ENCODE measurements at places on chromosomes 6 and 20.
A peak's percentile ranks its signal among the peaks of the same experiment; 100 is the strongest.

- H3K4me3 ChIP-seq = peak overlapping the region; percentile 97
- H3K36me3 ChIP-seq = peaks cover 30% of the 10 kb centered on the region
- DNase-seq = no peak
- H3K4me1 ChIP-seq = no peaks in the 10 kb centered on the region
Measured at GRCh38 chr20:3209946-3210317, 634 bp downstream of the ITPA start.

DNA sequence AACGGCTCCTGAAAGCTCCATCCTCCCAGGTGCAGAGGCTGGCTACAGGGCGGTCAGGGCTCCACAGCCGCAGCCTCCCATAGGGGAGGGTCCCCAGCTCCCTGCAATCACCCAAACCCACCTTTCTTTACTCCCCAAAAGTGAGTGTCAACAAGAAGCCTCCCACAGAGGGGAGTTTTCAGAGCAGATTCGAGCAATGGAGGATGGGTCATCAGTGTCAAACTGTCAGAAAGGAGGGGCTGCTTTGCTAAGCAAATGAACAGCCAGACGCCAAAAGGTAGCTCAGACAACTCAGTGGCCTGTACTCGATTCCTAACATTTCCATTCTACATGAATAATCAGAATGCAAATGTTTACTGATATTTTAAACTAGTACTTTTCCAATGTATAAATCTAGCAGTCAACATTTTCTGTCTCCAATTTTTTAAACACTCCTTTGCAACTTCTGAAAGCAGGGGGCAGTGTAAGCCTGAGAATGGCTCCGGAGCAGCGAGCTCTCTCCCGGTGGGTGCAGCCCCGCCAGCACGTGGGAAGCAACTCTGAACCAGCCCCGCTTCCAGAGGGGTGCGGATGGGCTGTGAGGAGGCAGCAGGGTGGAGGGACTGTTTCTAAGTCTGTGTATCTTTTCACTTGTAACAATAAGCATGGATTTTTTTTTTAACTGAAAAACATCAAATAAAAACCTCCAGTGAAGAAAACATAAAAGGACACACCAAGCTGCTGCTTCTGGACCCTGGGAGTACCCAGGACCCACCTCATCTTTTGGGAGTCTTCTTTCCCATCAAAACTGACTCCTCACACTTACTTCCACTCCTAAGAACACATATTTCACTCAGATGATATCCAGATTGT is 54.9 kb downstream of the TAF4 start:
- H3K4me1 ChIP-seq = peaks cover 19% of the 10 kb centered on the region
- H3K27me3 ChIP-seq = no peaks in the 10 kb centered on the region
- peak; percentile 76 for DNase-seq
- no peak overlapping the region for H3K27ac ChIP-seq
- H3K36me3 ChIP-seq = peaks cover 64% of the 10 kb centered on the region
- no peak overlapping the region for H3K4me3 ChIP-seq

GRCh38 chr6:89966913-89967312 is 72.6 kb downstream of the GJA10 start:
- no peak for DNase-seq
- H3K27ac ChIP-seq = no peak overlapping the region
- no peak overlapping the region for H3K4me3 ChIP-seq
- no peaks in the 10 kb centered on the region for H3K27me3 ChIP-seq

DNA sequence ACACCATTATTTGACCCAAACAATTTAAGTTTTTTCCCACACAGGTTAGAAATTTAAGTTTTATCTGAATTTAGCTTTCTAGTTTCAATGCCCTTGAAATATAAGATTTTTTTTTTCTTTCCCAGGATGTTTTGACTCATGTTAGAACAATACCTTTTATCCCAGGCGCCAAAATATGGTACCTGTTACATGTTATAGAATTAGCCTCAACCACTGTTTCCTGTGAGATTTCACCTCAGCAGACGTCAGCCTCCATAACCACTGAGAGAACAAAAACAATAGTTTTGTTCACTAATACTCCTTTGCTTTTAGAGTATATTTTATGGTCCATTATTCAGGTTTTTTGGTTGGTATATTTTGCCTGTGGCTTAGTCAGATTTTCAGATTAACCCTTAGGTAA is 302.9 kb downstream of the CDKAL1 start:
- no peak overlapping the region for H3K27ac ChIP-seq
- H3K4me3 ChIP-seq = no peak overlapping the region
- peaks cover 10% of the 10 kb centered on the region for H3K4me1 ChIP-seq
- no peaks in the 10 kb centered on the region for H3K27me3 ChIP-seq

GRCh38 chr6:139778106-139778505 is 403.7 kb upstream of the CITED2 start:
- no peak overlapping the region for H3K4me3 ChIP-seq
- DNase-seq = no peak
- H3K27ac ChIP-seq = no peak overlapping the region
- H3K4me1 ChIP-seq = peaks cover 7% of the 10 kb centered on the region

GRCh38 chr6:20350215-20350614 is 51.5 kb upstream of the E2F3 start:
- DNase-seq = no peak
- H3K4me1 ChIP-seq = no peaks in the 10 kb centered on the region
- H3K36me3 ChIP-seq = no peaks in the 10 kb centered on the region
- no peak overlapping the region for H3K27ac ChIP-seq
- H3K27me3 ChIP-seq = peaks cover 7% of the 10 kb centered on the region
- no peak overlapping the region for H3K4me3 ChIP-seq

GRCh38 chr6:163554663-163555062 is 140.1 kb downstream of the QKI start:
- DNase-seq = peak; percentile 59
- no peaks in the 10 kb centered on the region for H3K27me3 ChIP-seq

DNA sequence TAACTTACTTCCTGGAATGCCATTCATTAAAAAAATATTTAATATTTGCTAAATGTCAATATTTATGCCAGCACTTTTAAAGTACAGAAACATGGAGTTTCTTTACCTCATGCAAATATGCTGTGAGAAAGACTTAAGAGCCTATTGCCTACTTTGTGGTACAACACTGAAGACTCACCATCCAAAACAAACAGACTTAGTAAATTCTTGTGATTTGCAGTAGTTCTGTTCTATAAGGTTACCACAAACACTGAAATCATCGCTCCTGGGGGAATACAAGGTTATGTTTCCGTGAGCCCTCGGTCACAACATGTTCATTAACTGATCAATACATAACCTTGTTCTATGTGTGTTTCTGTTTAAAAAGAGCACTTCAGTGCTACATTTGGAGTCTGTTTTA is 78.3 kb downstream of the ATG5 start:
- no peak overlapping the region for H3K4me3 ChIP-seq
- H3K27ac ChIP-seq = no peak overlapping the region
- no peak for DNase-seq
- H3K36me3 ChIP-seq = no peaks in the 10 kb centered on the region
- no peaks in the 10 kb centered on the region for H3K27me3 ChIP-seq

DNA sequence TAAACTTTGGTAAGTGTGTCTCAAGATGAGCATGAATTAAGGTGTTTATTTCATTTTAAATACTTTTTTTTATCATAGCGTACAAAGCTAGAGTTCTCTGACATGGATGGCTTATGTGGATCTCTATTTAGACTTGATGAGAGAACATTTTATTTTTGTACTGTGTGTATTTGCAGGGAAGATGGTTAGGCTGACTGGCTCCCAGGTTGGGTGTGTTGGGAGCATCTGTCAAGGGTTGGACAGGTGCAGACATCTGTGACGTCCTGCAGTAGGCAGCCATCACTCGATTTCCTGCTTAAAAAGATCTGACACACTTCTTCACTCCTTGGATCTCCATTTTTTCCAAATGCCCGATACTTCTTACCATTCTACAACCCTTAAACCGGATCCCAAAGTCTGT is 221.9 kb upstream of the QKI start:
- H3K4me3 ChIP-seq = no peak overlapping the region
- H3K27ac ChIP-seq = no peak overlapping the region
- no peaks in the 10 kb centered on the region for H3K4me1 ChIP-seq
- no peaks in the 10 kb centered on the region for H3K27me3 ChIP-seq
- DNase-seq = no peak

- no peaks in the 10 kb centered on the region for H3K36me3 ChIP-seq
- DNase-seq = no peak
- no peaks in the 10 kb centered on the region for H3K4me1 ChIP-seq
Measured at GRCh38 chr20:39983183-39983582, 705.9 kb downstream of the MAFB start.

GRCh38 chr6:56143796-56144195 is 103.6 kb downstream of the COL21A1 start:
- no peak overlapping the region for H3K27ac ChIP-seq
- H3K4me1 ChIP-seq = no peaks in the 10 kb centered on the region
- H3K4me3 ChIP-seq = no peak overlapping the region
- H3K36me3 ChIP-seq = no peaks in the 10 kb centered on the region
- DNase-seq = no peak
- H3K27me3 ChIP-seq = no peaks in the 10 kb centered on the region

GRCh38 chr6:6711832-6712448 is 123.4 kb downstream of the LY86 start:
- H3K27ac ChIP-seq = no peak overlapping the region
- DNase-seq = no peak
- peaks cover 19% of the 10 kb centered on the region for H3K4me1 ChIP-seq
- H3K36me3 ChIP-seq = no peaks in the 10 kb centered on the region
- peak overlapping the region; percentile 41 for H3K4me3 ChIP-seq

DNA sequence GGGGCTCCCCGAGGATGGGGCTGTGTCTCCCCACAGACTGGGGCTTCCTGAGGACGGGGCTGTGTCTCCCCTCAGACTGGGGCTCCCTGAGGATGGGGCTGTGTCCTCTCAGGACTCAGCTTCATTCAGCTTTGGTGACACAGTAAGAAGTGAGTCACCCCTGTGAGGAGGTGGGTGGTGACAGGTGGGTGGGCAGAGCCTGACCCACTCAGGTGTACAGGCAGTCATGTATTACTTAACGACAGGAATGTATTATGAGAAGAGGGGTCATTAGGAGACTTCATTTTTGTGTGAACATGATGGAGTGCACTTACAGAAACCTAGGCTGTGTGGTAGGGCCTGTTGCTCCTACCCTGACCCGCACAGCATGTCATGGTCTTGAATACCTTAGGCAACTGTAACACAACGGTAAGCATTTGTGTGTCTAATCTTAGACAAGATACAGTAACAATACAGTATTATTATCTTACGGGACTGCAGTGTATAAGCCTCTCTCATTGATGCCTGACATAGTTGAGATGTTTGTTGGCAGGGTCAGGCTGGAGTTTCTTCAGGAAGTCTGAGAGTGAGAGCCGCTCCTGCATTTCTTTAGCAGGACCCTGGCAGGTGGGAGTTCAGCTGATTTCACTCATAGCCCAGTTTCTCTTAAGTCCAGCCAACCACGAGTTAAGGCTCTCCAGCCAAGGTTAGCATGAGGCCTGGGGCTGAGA is 10.9 kb upstream of the PGC start:
- no peak overlapping the region for H3K27ac ChIP-seq
- peaks cover 28% of the 10 kb centered on the region for H3K27me3 ChIP-seq

GRCh38 chr6:106748547-106749207 is 119.3 kb downstream of the QRSL1 start:
- H3K36me3 ChIP-seq = peaks cover 17% of the 10 kb centered on the region
- peak overlapping the region; percentile 89 for H3K27ac ChIP-seq
- H3K27me3 ChIP-seq = no peaks in the 10 kb centered on the region
- peaks cover 85% of the 10 kb centered on the region for H3K4me1 ChIP-seq
- no peak overlapping the region for H3K4me3 ChIP-seq

- H3K27me3 ChIP-seq = no peaks in the 10 kb centered on the region
- no peak for DNase-seq
- no peak overlapping the region for H3K4me3 ChIP-seq
- H3K27ac ChIP-seq = no peak overlapping the region
- no peaks in the 10 kb centered on the region for H3K4me1 ChIP-seq
Measured at GRCh38 chr20:50582092-50582491, 71.9 kb downstream of the PTPN1 start.

DNA sequence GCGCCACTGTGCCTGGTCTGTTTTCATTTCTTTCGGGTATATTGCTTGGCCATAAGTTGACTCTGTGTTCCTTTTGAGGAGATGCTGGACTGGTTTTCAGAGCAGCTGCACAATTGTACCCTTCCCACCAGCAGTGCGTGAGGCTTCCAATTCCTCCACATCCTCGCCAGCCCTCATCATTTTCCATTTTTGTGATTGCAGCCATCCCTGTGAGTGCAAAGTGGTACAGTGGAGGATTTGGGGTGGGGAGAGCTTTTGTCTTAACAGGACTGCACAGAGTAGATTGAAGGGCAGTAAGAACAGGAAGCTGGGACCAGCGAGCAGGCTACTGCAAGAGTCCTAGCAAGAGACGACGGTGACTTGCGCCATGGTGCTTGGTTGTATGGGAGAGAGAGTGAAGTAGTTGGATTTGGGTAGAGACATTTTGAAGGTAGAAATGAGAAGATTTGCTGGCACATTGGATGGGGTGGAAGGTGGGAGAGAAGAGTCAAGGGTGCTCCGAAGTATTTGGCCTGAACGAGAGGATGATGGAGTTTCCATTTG is 18.3 kb downstream of the BCAS4 start:
- peaks cover under 1% of the 10 kb centered on the region for H3K36me3 ChIP-seq
- DNase-seq = no peak
- no peaks in the 10 kb centered on the region for H3K27me3 ChIP-seq
- H3K4me1 ChIP-seq = peaks cover 11% of the 10 kb centered on the region
- H3K4me3 ChIP-seq = no peak overlapping the region

DNA sequence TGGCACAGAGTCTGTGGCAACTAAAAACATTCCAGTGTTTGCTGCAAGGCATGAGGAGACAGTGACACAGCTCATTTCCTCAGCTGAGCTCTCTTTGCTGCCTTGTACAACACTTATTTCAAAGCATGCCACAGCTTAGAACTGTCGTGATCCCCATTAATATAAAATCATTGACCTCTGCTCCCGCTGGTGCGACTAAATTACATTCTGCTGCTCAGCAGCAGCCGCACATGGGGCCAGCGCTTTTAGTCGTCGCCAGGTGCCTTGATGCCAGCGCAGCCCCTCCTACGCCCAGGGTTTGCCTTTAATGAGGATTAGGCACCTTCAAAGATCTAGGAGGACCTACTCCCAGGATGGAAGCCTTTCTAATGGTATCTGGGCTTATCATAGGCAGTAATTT is 717.9 kb upstream of the POU3F2 start:
- H3K36me3 ChIP-seq = no peaks in the 10 kb centered on the region
- no peak overlapping the region for H3K27ac ChIP-seq
- no peak for DNase-seq
- H3K4me3 ChIP-seq = no peak overlapping the region
- H3K4me1 ChIP-seq = no peaks in the 10 kb centered on the region

DNA sequence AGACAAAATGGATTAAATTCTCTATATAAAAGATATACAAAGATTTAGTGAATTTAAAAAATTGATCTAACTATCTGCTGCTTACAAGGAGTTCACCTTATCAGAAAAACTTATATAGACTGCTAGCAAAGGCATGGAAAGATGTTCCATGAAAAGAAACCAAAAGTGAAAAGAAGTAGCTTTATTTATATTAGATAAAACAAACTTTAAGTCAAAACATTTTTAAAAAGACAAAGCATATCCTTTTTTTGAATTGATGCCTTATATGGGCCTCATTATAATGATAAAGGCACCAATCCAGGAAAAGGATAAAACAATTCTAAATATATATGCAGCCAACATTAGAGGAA is 334.2 kb downstream of the MEI4 start:
- H3K4me3 ChIP-seq = no peak overlapping the region
- no peaks in the 10 kb centered on the region for H3K4me1 ChIP-seq
- H3K27me3 ChIP-seq = no peaks in the 10 kb centered on the region
- no peak overlapping the region for H3K27ac ChIP-seq
